ENCODE measurements at places on chromosomes 4 and X.

- no peak for DNase-seq
Observed at GRCh38 chr4:107129076-107129475, 93.0 kb upstream of the DKK2 start.

DNA sequence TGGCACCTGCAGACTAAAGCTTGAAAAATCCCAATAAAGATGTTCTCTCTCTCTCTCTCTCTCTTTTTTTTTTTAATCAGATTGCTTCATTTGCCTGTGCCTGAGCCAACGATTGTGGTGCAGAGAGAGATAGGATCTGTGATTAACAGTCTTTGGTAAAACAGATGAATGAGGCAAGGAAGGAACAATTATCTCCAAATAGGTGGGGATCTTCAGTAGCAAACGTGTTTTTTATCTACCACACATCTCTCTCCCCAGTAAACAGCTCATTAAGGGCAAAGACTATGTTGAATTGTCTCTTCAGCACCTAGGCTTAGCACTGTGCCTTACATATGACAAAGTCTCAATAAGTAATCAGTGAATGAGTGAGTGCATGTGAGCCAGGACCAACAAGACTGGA, 96.3 kb downstream of the SMIM20 start:
- DNase-seq: no peak

DNA sequence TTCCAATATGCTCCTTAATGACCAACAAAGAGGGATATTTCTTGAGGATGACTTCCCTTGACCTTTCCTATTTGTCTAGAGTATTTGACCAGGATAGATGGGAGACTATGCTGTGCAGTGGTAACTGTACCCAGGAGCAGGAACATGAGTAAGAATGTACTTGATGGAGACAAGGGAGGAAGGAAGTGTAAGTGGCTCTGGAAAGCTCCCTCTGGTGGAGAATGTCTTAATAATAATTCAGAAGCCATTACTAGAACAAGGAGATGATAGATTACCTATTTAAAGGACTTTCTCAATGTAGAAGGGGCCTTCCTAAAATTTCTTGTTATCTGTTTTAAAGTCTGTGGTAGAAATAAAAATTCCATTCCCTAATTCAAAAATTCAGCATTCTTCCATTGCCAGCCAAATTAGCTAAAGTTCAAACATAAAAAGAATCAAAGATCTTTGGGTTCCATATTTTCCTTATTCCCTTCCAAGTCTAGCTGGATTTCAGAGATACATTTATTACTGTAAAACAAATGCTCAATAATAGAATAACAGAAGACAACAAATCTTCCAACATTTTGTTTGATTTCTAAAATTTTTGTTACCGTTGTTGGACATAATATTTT, 83.8 kb downstream of the GRID2 start:
- no peak for DNase-seq

DNA sequence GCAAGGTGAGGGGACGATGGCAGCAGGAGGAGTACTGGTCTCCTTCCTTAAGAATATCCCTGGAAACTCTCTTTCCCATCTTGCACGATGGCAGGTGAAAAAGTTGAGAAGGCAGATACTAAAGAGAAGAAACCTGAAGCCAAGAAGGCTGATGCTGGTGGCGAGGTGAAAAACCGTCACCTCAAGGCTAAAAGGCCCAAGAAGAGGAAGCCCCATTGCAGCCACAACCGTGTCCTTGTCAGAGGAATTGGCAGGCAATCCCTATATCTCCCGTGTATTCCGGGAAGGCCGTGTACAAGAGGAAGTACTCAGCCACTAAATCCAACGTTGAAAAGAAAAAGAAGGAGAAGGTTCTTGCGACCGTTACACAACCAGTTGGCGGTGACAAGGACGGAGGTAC, 40.0 kb downstream of the CRLF2 start:
- DNase-seq: no peak

GRCh38 chr4:148831945-148832344, 389.7 kb upstream of the NR3C2 start:
- DNase-seq: no peak

- no peak for DNase-seq
Observed at GRCh38 chr4:23828020-23828715, 61.7 kb downstream of the PPARGC1A start.

DNA sequence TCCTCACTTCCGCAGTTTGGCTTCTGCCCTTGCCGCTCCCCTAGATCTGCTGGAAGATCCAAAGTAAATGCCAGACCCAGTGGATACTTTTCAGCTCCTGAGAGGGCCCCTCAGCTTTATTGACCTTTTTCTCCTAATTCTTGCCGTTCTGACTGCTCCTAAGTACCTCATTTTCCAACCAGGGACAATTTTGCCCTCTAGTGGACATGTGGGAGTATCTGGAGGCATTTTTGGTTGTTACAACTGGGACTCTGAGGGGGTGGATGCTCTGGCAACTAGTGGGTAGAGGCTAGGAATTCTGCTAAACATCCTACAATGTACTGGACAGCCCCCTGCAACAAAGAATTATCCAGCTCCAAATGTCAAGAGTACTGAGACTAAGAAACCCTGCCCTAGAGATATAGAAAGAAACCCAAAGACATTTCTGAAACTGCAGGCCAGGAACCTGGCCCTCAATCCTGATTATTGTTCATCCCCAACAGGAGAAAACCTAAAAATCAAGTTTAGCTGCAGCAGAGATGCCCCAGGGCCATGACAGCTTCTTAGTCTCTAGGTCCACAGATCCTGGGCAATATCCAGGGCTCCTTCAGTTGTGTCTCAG, 3.4 kb downstream of the TEX13B start:
- DNase-seq: no peak

- no peak for DNase-seq
Observed at GRCh38 chr4:185470501-185471195, 885 bp downstream of the CCDC110 start.

DNA sequence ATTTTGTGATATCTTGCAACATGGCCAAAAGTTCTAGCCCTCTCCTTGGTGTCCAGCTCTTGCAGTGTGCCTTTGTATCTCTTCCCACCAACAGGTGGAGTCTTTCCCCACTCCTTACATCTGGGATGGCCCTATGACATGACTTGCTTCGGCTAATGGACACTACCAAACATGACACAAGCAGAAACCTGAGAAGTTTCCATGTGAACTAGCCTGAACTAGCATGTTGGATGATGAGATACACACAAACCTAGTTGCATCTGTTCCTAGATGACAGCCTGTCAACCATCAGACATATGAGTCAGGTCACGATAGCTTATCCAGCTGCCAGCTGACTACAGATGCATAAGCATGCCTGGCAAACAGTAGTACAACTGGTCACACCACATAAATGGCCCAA, 207.5 kb upstream of the FTHL17 start:
- DNase-seq: no peak

- DNase-seq: no peak
Observed at GRCh38 chrX:47172549-47172948, 21.1 kb upstream of the UBA1 start.

DNA sequence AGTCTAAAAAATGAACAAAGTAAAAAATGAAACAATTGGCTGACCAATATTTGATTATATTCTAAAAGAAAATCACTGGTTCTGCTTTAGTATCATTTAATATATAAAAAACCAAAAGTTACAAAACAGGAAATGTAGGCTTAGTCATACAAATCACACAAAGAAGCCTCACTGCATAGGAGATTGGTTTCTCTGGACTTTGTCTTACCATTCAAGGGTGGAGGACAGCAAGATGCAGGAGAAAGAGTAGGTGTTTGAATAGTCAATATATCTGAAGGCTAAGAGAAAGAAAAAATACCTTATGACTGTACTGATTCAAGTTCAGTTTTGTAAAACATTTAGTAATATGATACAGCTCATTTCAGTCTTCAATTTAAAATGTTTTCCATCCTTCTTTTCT, 28.6 kb upstream of the TAF9B start:
- DNase-seq: no peak

DNA sequence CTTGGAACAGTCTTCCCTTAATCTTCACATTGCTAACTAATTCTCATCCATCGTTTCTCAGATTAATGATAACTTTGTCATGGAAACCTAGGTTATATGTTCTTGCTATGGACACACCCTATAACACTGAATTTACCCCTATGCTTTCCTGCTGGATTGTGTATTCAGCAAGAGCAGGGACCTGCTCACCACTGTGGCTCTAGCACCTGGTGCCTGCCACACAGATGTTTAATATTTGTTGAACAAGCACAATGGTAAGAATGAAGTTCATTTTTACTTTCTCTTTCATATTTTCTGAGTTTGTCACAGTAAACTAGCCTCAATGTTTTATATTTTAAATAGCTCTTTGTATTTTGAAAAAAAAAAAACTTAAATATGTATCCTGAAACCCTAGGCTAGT, 734.0 kb upstream of the DIAPH2 start:
- no peak for DNase-seq

GRCh38 chr4:74309223-74309622, 953 bp downstream of the EPGN start:
- DNase-seq: no peak

GRCh38 chr4:19496756-19497155, 754.9 kb upstream of the SLIT2 start:
- DNase-seq: no peak

- DNase-seq: no peak
Observed at GRCh38 chrX:111164728-111165127, 68.7 kb downstream of the PAK3 start.

- DNase-seq: no peak
Observed at GRCh38 chr4:8157944-8158709, 486 bp downstream of the ABLIM2 start.

- no peak for DNase-seq
Observed at GRCh38 chr4:55170462-55170861, 45.1 kb upstream of the KDR start.

DNA sequence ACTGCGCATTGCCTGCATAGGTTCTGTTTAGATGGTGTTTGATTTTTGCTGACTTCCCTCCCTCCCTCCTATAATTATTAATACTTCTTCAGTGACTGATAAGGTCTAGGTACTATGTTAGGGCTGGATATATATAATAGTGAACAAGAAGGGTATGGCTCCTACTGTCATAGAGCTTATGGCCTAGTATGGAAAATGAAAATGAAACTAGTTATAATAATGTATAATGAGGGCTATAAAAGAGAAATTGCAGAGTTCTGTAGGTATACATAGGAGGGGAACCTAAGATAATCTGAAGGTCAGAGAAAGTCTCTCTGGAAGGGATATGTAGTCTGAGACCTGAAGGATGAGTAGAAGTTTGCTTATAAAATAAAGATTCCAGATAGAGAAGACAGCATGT, 102.1 kb downstream of the DCK start:
- DNase-seq: no peak

DNA sequence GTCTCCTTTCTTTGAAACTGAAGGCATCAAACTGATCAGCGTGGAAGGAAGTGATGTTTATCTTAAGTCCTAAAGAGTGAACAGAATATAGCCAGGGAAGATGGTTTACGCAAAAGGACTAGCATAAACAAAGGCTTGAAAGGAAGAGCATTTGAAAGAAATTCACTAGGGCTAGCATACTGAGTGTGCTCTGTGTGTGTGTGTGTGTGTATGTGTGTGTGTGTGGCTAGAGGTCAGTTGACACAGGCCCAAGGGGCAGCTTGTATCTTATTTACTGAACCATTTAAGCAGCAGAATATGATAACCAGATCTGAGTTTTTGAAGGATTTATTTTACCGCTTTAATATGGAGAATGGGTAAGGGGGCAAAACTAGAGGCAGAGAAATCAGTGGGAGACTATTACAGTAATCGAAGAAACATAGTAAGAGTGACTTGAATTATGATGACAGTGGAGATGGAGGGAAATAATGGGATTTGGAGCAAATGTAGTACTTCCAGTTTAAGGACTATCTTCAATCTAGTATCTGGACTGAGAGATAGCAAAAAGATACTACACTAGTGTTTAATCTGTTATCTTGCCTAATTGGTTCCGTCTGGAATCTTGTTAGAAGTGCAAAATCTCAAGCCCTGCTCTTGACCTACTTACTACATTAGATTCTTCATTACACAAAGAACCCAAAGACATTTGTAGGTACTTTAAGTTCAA, 36.9 kb downstream of the CEP44 start:
- no peak for DNase-seq

- DNase-seq: no peak
Observed at GRCh38 chr4:38509551-38509950, 154.4 kb upstream of the KLF3 start.

DNA sequence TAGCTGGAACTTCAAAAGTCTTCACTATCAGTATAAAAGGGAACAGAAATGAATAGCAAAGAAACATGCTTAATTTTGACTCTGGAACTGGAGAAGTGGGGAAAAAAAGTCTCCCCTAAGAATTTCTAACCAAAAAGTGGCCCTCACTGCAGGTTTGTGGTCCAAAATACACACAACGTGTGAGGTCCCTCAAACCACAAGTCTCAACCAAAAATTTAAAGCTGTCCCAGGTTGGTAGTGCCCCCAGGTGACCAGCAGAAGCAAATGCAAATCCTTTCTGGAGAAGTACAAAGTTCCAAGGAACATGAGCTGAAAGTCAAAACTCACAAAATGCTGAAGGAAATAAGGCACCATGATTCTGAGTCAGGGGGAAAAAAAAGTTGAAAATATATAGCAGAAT, 23.6 kb upstream of the VAMP7 start:
- no peak for DNase-seq

GRCh38 chr4:182470215-182470614, 227.0 kb downstream of the TENM3 start:
- no peak for DNase-seq

GRCh38 chrX:17411205-17411604, 36.2 kb downstream of the NHS start:
- DNase-seq: no peak

- no peak for DNase-seq
Observed at GRCh38 chr4:55411621-55412020, 15.9 kb downstream of the TMEM165 start.

- DNase-seq: no peak
Observed at GRCh38 chr4:4901877-4902276, 42.4 kb downstream of the MSX1 start.

DNA sequence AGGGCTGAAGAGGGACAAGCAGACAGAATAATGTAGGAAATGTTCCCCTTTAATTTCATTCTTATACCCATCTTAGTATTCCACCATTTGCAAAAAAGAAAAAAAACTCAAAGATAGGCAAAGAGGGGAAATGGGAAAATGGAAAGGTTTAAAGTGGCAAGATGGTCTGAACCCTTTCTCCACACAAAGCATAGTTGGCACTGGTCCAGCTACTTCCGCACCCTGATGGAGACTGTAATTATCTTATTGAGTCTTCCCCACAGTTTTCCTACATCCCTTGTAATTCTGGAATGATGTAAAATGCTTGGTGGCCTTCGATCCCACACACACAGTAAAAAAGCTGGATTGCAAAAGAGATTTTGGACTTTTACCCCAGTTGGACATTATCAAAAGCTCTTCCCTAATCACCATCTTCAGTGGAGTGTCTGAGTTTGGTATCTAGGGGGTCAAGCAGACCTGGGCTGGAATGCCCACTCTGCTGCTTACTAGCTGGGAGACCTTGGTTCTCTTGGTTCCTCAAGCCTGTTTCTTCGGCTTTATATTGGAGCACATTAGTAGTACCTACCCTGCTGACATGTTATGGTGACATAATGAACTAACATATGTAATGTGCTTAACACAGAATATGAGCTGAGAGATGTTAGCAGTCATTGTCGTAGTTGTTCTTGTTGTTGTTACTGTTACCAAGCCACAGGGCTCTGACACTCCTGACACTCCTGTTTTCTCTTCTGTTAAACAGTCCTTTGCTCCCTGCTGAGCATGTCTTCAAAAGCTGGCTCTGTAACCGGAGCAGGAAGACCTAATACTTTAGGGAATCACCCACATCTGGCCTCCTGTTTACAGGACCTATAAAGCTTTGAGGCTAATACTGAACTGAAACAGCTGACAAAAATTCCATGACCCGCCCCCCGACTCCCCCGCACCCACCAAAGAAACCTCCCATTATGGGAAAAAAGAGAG, 4.7 kb downstream of the SRPX2 start:
- no peak for DNase-seq

GRCh38 chr4:152458801-152459302, 77.0 kb downstream of the FBXW7 start:
- DNase-seq: no peak
